ENCODE measurements at places on chromosomes 11 and 22.
A peak's percentile ranks its signal among the peaks of the same experiment; 100 is the strongest.

- no peak for DNase-seq
Observed at GRCh38 chr11:118048472-118049370, 28.2 kb upstream of the TMPRSS4 start.

DNA sequence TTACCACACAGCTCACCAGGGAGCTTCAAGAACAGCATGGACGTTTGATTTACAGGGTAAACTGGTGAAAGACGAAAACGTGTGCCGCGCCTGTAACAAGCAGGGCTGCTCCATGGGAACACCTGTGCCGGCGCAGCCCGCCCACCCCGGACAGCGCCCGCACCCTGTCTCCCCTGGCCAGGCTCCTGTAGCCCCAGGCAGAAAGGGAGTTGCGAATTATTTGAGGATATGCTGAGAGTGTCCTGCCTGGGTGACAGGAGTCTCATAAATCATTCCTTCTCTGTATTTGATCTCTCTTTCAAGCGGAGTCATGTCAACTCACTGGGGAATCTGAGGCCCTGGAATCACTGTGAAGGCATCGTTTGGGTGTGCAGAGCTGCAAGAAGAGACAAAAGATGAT is 804.3 kb downstream of the OPCML start:
- no peak for DNase-seq

- DNase-seq = peak; percentile 24
Observed at GRCh38 chr11:69293087-69293486, 868 bp upstream of the MYEOV start.

GRCh38 chr11:65151331-65151899 is 17.1 kb upstream of the SYVN1 start:
- no peak for DNase-seq

GRCh38 chr11:59680287-59681154 is 11.7 kb upstream of the PATL1 start:
- DNase-seq = peak; percentile 76

DNA sequence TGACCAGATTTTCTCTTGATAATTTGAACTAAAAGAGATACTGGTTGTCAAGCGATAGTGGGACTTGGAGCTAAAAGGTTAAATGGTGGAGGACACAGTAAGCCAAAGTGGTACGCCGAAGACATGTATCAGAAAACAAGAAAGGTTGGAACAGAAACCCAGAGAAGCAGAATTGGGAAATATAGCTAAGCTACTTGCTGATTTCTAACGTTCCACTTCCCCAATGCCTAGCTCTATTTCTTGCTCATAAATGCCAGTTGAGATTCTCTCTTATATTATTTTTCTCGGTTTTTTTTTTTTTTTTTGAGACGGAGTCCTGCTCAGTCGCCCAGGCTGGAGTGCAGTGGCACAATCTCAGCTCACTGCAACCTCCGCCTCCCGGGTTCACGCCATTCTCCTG is 12.7 kb downstream of the TMEM41B start:
- DNase-seq = no peak
